CD4-positive, alpha-beta T cell treated with Interleukin-15 for 4 hours (primary cell): ENCODE measurements at places on chromosomes 3 and 15.

- DNase-seq = no peak
Observed at GRCh38 chr15:60804986-60805949, 326.3 kb upstream of the ICE2 start.

GRCh38 chr3:135618123-135618522 is 347.4 kb upstream of the PPP2R3A start:
- DNase-seq = no peak

GRCh38 chr3:108493862-108494261 is 16.5 kb downstream of the MYH15 start:
- DNase-seq = no peak

GRCh38 chr3:123780656-123781055 is 103.5 kb downstream of the MYLK start:
- DNase-seq = no peak

GRCh38 chr3:134608771-134609435 is 41.9 kb downstream of the KY start:
- no peak for DNase-seq

DNA sequence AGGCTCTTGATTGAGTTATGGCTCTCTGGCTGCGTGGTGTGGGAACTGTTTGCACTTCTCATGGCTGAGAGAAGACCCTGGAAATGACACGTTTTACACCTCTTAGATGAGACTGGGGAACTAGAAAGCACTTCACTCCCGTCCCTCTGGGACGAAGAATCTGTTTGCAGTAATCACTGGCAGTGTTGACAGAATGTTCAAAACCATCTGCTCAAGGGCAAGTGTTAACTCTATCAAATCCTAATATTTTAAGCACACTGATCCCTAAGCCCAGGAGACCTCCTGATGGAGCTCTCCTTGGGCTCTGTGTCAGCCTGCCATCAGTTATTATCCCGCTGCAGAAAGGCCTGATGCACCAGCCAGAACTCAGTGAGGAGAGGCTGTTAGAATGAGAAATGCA is 323.8 kb upstream of the DNAJC19 start:
- DNase-seq = no peak

DNA sequence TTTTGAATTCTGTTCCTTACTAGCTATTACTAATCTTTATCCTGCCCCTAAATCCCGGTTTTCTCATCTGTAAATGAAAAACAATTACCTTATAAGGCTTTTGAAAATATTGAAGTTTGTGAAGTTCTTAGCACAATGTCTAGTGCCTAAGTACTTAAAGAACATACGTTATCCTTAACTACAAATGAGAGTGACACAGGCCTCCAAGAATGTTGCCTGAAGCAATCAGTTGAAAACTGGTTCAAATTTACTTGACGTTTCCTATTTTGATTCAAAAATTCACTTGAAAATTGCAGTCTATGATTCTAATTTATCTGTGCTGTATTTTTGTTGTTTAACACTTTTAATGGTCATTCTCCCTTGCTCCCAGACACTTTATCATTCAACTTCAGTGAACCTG is 3.2 kb downstream of the SENP7 start:
- DNase-seq = no peak

DNA sequence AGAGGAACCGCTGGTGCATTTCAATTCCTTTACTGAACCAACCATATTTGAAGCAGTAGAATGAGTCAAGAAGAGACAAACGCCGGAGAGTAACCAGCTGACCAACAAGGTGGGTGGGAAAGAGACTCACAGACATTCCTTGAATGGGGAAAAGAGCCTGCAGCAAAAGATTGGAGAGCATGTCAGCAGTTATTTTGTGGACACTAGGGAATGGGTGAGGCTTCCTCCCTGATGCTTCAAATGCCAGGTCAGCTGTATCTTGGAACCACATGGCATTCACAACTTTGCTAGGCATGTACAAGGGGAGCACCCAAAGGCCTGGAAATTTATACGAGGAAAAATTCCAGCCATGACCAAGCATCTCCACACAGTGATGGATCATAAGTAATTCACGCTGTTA is 29.9 kb upstream of the ZKSCAN7 start:
- no peak for DNase-seq

DNA sequence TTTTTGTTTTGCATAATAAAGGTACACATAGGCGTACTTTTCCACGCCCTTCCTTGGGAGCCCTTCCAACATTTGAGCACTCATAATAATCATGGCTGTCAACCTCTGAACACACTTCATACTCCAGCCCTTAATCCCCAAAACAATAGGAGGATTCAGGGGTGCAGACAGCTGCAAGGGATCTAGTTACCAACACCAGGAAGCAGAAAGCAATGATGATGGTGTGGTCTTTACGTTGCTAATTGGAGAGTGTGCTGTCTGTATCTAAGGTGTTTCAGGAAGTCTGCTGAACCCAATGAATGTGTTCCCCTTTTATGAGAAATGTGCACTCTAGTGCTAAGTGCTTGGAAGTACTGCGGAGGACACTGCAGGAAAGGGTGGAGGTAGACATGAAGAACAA is 60.3 kb upstream of the PDZRN3 start:
- DNase-seq = no peak

DNA sequence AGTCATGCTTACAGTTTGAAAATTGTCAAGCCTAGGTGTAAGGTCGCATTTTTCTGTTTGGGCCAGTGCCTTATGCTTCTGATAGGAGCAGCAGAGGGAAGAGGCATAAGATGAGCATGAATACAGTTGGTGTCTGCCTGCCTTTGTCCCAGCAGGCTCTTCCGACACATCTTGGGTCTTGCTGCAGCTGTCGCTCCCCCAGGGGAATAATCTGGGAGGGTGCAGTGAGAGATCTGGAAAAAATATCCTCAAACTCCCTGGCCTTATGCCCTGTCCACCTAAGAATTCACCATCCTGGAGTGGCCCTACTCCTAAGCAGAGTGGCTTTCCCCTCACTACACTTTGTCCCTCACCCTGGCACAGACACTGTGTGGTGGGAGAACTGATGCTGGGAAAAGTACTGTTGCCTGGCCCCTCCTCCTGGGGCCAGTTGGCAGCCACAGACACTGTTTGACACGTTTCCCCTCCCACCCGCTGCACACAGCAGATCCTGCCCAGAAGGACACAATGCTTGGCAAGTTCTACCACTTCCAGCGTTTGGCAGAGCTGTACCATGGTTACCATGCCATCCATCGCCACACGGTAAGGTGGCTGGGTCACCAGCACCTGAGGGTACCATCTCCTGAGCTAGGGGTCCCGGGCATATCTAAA is 21.1 kb upstream of the RHO start:
- no peak for DNase-seq

- no peak for DNase-seq
Observed at GRCh38 chr15:47300596-47300995, 416.7 kb upstream of the SEMA6D start.

DNA sequence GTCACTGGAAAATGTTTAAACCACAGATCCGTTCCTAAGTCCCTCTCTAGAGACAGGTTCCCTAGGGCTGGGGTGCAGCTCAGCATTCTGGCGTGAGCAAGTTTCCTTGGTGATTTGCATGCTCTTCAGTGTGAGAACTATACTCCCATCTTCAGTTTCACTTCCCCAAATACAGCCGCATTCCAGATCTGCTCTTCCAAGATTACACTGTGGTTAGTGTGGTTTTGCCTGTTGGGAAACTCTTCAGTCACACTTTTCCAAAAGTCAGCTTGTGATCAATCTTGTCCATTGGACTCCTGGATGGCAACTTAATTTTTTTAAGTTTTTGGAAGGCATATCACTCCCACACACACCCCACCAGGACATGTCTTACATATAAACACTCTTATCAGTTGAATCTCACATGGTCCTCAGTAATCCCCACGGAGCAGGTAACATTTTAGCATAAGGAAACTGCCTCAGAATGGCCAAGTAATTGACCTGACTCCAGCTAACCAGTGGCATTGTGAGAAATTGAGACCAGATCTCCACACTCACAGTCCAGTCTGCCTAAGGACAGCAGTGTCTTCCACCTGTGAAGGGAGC is 33.5 kb upstream of the PTPN23 start:
- no peak for DNase-seq

DNA sequence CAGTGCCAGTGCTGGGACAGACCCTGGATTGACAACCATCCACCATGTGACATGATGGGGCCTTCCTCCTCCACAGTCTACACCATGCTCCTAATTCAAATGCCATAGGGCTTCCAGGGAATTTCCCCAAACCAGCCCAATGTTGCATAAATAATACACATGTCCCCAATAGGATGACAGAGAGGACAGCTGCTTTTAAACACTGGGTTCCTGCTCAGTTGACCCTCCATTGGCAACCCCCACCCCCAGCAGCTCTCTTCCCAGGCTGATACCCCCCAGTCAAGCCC is 28.3 kb upstream of the ATP2B2 start:
- DNase-seq = no peak

DNA sequence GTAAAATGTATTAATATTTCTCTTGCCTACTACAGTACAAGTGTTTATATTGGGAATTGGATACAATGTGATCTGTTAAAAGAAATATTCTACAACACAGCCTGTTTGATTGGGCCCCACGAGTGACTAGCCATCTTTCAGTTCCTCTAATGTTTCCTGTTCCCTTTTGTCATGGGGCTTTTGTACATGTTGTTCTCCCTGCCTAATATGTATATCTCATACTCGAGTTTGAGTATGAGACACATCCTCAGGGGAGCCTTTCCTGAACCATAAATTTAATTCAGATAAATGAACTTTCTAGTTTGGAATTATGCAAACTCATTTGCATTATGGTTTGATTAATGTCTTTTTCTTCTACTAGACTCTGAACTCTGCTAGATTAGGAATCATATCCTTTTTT is 65.5 kb downstream of the MEF2A start:
- DNase-seq = no peak

DNA sequence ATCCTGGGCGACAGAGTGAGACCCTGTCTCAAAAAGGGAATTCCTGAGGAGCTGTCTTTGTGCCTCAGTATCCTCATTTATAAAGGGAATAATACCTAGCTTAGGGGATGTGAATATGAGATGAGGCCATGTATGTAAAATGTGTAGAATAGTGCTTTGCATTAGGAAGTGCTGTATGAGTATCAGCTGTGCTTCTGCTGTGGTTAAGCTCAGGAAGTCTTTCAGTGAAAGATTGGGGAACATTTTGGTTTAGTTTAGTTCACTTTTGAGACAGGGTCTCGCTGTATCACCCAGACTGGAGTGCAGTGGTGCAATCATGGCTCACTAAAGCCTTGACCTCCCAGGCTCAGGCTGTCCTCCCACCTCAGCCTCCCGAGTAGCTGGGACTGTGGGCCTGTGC is 10.6 kb downstream of the THUMPD3 start:
- DNase-seq = no peak
